GM23248 (cell line): ENCODE measurements at places on chromosomes 3 and 15. TPM values are rescaled to one million over a fixed set of nuclear protein-coding genes. Genes with fewer than 3 reads are reported as not detected.
A peak's percentile ranks its signal among the peaks of the same experiment; 100 is the strongest.

- H3K27ac ChIP-seq = peak overlapping the region; percentile 59
- no peaks in the 10 kb centered on the region for H3K36me3 ChIP-seq
- H3K4me1 ChIP-seq = peaks cover 16% of the 10 kb centered on the region
- DNase-seq = peak; percentile 94
- H3K4me3 ChIP-seq = no peak overlapping the region
- no peaks in the 10 kb centered on the region for H3K27me3 ChIP-seq
Measured at GRCh38 chr15:31488437-31489204, 162.0 kb downstream of the KLF13 start.

SNTN gene
- not detected in 2 replicates for total RNA-seq

GRCh38 chr3:170642882-170643601 lies 57.2 kb upstream of the SLC7A14 start:
- H3K4me1 ChIP-seq = 0 out of 2 replicates have a peak, but pooled peaks cover 4% of the 10 kb centered on the region
- H3K36me3 ChIP-seq = no peaks in the 10 kb centered on the region
- DNase-seq = no peak
- H3K27ac ChIP-seq = no peak overlapping the region

PDIA5 gene
- total RNA-seq = 39.5 and 49.1 TPM in 2 replicates

DNA sequence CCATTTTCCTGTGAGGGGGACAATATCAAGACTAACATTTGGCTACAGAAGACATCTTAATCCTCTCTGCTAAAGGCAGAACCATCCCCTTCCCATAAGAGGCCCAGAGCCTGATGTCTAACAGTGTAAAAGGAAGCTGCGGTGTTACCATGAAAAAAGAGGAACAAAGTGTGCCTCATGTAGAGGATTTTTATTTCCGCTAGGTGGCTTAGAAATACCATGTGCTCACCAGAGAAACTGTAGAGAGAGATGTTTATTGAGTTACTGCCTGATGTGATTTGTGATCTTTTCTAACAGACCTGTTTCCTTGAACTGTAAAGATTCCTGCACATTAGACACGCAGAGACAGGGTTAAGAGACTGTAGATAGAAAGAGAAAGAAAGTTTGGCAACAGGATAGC lies 22.0 kb downstream of the OR5H15 start:
- DNase-seq = peak; percentile 23
- H3K4me3 ChIP-seq = no peak overlapping the region
- H3K27me3 ChIP-seq = no peaks in the 10 kb centered on the region
- no peak overlapping the region for H3K27ac ChIP-seq

ZNF662 gene
- total RNA-seq = 1.4 and 1.5 TPM in 2 replicates

DNA sequence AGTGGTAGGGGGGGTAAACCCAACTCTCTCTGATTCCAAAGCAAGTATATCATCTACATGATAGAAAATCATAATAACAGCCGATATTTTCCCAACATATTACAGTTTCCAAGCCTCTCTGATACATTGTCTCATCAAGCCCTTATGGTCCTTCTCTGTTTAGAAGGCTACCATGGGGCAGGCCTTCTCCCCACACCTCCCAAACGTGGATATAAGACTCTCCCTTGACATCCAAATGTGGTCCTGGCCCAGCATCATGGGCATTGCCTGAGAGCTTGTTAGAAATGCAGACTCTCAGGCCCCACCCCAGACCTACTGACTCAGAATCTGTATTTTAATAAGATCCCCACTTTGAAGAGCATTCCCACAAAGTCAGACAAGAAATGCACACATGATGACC lies 17.7 kb upstream of the CCR9 start:
- H3K27me3 ChIP-seq = peaks cover 38% of the 10 kb centered on the region
- H3K36me3 ChIP-seq = no peaks in the 10 kb centered on the region

DNA sequence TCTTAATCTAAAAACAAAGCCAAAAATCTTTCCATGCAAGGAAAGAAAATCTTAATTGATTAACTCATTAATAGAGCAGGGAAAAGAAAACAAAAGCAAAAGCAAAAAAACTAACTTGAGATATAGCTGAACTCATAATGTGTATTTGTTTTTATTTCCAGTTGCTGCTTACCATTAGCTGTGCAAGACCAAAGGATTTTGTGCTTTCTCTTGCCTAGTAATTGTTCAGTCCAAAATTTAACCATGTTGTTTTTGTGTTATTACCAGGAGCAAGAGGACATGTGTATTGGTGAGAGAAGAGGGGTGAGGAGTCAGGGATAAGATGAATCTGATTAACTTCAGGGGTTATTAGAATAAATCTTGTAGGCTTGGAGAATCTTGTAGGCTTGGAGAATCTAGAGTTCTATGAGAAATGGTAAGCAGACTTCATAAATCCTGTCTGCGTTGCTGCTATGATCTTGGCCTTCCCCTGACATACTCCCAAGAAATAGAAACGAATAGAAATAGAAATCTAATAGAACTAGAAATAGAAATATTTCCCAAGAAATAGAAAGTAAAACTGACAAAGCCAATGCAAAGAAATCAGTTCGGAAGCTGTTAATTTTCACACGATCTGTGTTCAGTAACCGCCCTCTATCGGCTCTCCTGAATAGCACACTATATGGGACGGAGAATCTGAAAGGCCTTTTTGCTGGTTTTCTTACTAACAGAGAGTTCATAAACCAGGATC lies 72.6 kb upstream of the TNFSF10 start:
- H3K4me1 ChIP-seq = peaks cover 19% of the 10 kb centered on the region
- no peaks in the 10 kb centered on the region for H3K27me3 ChIP-seq
- peak overlapping the region; percentile 71 for H3K4me3 ChIP-seq
- peak overlapping the region; percentile 21 for H3K27ac ChIP-seq
- peak; percentile 86 for DNase-seq

GRCh38 chr3:20074226-20075063 lies 34.2 kb downstream of the KAT2B start:
- no peaks in the 10 kb centered on the region for H3K27me3 ChIP-seq
- H3K27ac ChIP-seq = no peak overlapping the region
- H3K36me3 ChIP-seq = no peaks in the 10 kb centered on the region
- DNase-seq = peak; percentile 54
- no peaks in the 10 kb centered on the region for H3K4me1 ChIP-seq

DNA sequence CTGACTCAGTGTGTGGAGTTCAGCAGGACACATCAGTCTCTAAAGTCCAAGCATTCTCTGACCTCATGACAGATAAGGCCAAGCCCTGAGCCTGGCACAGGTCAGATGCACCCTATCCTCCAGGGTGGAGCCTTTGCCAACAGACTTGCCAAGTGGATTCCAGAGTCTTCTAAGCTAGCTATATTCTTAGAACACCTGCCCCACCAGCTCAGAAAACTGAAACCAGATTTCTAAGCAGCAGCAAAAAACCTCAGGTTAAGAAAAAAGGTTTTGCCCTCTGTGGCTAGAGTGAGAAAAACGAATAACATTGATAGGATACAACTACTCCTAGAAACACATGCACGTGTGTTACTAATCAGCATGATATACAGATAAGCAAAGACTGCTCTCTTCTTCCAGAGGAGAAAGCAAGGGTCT lies 11.6 kb downstream of the RMDN3 start:
- H3K36me3 ChIP-seq = peaks cover 16% of the 10 kb centered on the region; the same call in 1 of the 2 replicates
- H3K4me1 ChIP-seq = peaks cover 15% of the 10 kb centered on the region
- no peak overlapping the region for H3K4me3 ChIP-seq
- peak overlapping the region; percentile 67 for H3K27ac ChIP-seq

GRCh38 chr15:48946074-48946839 lies 17.5 kb downstream of the SHC4 start:
- H3K4me3 ChIP-seq = no peak overlapping the region
- DNase-seq = peak; percentile 72
- peak overlapping the region; percentile 42 for H3K27ac ChIP-seq
- no peaks in the 10 kb centered on the region for H3K36me3 ChIP-seq

DNA sequence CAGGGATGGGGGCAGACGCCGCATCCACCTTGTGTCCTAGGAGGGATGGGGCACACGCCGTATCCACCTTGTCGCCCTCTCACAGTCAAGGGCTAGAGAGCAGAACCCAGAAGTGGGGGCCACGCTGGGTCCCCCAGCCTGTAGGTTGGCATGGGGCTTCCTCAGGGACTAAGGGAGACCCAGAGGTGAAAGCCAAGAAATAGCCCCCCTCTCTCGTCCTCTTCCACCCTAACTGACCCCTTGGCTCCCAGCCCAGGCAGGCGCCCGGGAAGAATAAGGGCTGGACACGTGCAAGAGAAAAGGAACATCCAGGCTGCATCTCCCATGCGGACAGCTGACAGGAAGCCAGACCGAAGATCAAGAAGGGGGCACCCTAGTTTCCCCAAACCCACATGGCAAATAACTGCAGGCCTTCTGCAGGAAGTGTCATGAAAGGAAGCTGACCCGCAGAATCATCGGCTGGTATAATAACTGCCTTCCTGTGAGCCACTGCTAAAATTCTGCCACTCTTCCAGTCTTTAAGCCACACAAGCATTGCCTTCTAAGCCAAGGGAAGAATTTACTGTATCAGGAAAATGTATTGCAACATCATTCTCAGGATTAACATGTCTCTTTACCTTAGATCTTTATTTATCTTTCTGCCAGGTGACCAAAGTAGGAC lies 38.5 kb upstream of the TFRC start:
- no peak for DNase-seq
- H3K4me3 ChIP-seq = no peak overlapping the region
- H3K27me3 ChIP-seq = peaks cover 25% of the 10 kb centered on the region
- no peaks in the 10 kb centered on the region for H3K4me1 ChIP-seq
- H3K27ac ChIP-seq = no peak overlapping the region

DNA sequence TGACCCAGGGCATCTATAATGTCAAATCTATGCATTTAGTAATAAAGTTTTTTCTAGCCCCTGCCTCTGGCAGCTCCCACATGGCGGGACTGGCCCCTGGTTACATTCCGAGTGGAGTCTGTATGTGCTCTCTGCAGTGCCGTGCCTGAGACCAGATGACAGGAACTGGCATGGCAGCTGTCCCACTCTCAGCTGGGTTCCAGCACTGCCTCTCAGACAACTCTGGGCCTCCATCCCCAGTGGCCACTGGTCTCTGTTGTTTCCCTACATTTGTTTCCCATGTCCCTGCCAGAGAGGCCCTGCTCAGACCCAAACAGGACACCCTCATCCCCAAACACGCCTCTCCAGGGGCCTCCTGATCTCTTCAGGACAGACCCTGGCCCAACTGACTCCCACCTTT lies 109.3 kb downstream of the OCA2 start:
- no peak overlapping the region for H3K4me3 ChIP-seq
- no peaks in the 10 kb centered on the region for H3K4me1 ChIP-seq
- H3K36me3 ChIP-seq = no peaks in the 10 kb centered on the region
- H3K27me3 ChIP-seq = no peaks in the 10 kb centered on the region
- no peak overlapping the region for H3K27ac ChIP-seq

DNA sequence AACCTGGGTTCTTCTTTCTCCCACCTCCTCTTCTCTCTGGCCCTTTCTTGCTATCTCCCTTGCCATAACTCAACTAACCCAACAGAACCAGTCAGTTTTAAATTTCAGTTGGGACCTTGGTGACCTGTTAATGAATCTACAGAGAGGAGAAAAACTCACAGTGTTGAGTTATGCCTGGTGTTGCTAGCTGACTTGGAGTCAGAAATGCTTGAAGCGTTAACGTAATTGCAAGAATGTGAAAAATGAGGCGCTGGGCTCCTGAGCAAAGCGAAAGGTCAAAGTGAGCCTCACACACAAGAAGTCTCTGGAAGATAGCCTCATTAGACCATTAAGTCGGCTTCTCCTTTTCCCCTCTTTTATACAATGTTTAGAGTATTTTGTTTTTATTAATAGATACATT lies 18.4 kb downstream of the MEIS2 start:
- no peak for DNase-seq
- peaks cover 64% of the 10 kb centered on the region for H3K36me3 ChIP-seq
- H3K4me1 ChIP-seq = peaks cover 24% of the 10 kb centered on the region
- H3K4me3 ChIP-seq = no peak overlapping the region
- no peak overlapping the region for H3K27ac ChIP-seq
- no peaks in the 10 kb centered on the region for H3K27me3 ChIP-seq

CCR1 gene
- not detected in 2 replicates for total RNA-seq

DNA sequence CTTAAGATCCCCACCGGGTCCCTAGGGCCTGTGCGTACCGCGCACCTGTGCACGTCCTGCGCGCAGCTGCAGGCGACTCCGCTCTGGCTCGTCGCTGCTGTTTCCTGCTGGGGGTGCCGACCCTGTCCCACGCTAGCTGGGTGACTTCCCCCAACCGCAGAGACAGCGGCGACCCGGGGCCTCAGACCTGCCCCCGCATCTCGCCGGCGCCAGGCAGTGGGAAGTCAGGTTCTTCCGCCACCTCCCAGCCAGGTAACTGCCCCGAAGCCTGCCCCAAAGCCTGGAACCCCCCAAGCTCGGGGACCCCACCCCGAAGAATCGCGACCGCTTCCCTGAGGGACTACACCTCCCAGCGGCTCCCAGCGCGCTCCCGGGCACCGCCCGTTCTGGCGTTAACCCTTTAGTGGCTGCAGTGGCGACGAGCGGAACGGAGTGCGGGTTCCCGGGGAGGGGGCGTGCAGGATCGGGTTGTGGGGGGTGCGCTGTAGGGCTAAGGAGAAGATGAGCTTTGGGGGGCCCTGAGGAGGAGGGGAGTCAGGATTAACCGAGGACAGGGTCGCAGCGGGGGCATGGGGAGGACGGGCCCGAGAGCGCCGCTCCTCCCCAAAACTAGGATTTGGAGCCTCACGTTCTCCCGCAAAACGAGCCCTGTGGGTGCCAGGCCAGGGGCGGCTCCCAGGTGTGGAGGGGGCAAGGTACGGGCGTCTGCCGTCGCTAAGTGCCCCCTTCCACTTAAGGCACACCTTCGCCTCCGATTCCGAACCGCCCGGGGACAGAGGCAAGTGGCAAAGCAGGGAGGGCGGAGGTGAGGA lies 589 bp downstream of the NEIL1 start:
- H3K27me3 ChIP-seq = no peaks in the 10 kb centered on the region
- peak overlapping the region; percentile 80 for H3K4me3 ChIP-seq
- H3K27ac ChIP-seq = no peak overlapping the region
- DNase-seq = peak; percentile 60
- no peaks in the 10 kb centered on the region for H3K36me3 ChIP-seq

DNA sequence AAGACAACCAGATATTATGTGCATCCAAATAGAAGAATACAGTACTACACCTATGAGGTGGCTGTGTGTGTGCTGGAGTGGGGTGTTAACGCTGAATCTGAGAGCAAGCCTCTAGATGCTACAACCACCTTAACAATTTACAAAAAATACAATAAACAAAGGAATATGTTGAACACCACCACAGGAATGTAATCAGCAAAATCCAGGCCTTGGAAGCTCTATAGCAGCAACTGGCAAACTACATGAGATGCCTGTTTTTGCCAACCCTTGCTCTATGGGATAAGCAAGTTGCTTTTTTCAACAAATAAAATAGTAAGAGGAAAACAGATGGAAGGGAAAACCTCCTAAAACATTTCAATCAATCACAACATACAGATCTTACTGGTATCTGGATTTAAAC lies 23.9 kb downstream of the SLTM start:
- no peak overlapping the region for H3K27ac ChIP-seq
- 0 out of 2 replicates have a peak, but pooled peaks cover 5% of the 10 kb centered on the region for H3K4me1 ChIP-seq
- H3K27me3 ChIP-seq = no peaks in the 10 kb centered on the region
- H3K4me3 ChIP-seq = no peak overlapping the region
- no peak for DNase-seq
- peaks cover 51% of the 10 kb centered on the region for H3K36me3 ChIP-seq

DNA sequence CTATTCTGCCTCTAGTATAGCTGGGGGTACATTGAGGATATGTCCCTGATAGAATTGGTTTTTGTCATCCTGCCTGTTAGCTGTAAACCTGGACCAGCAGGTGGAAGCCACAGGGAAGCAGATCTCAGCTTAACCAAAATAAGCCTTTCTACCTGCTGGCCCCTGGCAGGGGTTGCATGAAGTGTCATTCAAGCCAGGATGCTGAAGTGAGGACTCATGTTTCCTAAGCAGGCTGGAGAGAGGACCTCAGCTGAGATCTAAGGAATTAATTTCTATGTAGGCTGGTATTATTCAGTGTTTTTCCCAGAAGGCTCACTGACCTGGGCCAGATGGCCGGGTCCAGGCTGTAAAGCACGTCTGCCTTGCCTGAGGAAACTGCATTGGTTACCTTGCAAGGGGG lies 128.9 kb downstream of the MEGF11 start:
- H3K4me1 ChIP-seq = no peaks in the 10 kb centered on the region
- no peak for DNase-seq
- no peaks in the 10 kb centered on the region for H3K36me3 ChIP-seq
- no peak overlapping the region for H3K27ac ChIP-seq
